ENCODE measurements at places on chromosomes 7 and 10. TPM values are rescaled to one million over a fixed set of nuclear protein-coding genes. Genes with fewer than 3 reads are reported as not detected.

The TUBAL3 gene
- total RNA-seq = 0.19 TPM

The MOSPD3 gene
- total RNA-seq = 19.0 TPM

The LIPN gene
- not detected for total RNA-seq

The C7orf57 gene
- total RNA-seq = 0.18 TPM

The FKBP6 gene
- total RNA-seq = not detected

The LIPF gene
- total RNA-seq = not detected

The CRPPA gene
- 0.42 TPM for total RNA-seq

The MYOF gene
- 183 TPM for total RNA-seq

The NUP42 gene
- total RNA-seq = 28.2 TPM

The NANOS1 gene
- total RNA-seq = 3.9 TPM

The SEC31B gene
- 1.3 TPM for total RNA-seq

The ACTL6B gene
- not detected for total RNA-seq

The PRKG1 gene
- not detected for total RNA-seq

The MOGAT3 gene
- not detected for total RNA-seq

Measured in A549 treated with GW870086 at 1 μM for 4 hours (cell line).